ENCODE measurements at places on chromosomes 5 and 9. TPM values are rescaled to one million over a fixed set of nuclear protein-coding genes. Genes with fewer than 3 reads are reported as not detected.

SLIT3 gene
- total RNA-seq = 2.0 TPM

CDH10 gene
- total RNA-seq = not detected

TJP2 gene
- total RNA-seq = 33.4 TPM

DNA sequence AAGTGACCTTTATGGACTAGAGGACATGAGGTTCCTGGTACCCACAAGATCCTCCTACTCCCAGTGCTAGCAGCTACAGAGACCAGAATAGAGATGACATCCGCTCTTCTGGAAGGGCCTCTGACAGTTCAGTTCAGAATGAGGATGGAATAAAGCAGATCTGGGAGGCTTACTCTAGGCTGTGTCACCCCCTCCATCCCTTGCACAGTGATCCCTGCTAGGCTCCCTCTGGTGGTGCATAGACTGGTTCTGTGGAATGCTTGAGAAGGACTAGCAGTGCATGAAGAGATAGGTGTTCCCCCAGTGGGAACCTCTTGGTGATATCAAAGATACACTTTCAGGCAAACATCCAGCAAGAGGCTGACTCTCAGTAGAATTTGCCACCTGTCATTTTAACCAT, 83.0 kb downstream of the NPR3 start:
- DNase-seq = no peak

SLC1A3 gene
- not detected for total RNA-seq

PSAT1 gene
- total RNA-seq = 93.6 TPM

- DNase-seq = no peak
These were observed 72.3 kb downstream of the PSMB7 start for GRCh38 chr9:124342776-124343485.

DNA sequence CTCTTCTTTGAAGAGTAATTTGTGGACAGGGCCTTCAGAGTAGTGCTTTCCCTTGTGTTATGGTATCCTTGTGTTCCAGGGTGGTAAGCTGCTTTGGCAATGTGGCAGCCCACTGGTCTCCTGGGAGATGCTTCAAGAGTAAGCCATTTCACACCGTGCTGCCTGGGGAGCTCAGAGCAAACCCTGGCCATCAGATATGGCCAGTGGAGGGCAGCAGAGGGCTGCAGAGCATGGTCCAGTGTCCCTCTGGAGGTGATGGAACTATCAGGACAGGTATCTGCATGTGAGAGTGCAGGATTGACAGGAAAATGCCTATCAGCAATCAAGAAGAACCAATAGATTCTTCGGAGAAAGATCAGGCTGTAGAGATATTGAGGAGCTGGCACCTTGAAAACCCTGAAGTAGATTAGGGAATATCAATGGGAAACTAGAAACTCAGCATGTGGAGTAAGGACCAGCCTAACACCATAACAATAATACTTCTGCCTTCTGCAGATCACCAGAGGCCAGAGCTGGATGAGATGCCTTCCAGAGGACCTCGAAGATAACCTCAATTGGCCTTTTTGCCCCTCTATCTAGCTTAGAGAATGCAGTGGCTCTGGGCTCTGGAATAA, 90.8 kb downstream of the PLPPR1 start:
- DNase-seq = no peak

DNA sequence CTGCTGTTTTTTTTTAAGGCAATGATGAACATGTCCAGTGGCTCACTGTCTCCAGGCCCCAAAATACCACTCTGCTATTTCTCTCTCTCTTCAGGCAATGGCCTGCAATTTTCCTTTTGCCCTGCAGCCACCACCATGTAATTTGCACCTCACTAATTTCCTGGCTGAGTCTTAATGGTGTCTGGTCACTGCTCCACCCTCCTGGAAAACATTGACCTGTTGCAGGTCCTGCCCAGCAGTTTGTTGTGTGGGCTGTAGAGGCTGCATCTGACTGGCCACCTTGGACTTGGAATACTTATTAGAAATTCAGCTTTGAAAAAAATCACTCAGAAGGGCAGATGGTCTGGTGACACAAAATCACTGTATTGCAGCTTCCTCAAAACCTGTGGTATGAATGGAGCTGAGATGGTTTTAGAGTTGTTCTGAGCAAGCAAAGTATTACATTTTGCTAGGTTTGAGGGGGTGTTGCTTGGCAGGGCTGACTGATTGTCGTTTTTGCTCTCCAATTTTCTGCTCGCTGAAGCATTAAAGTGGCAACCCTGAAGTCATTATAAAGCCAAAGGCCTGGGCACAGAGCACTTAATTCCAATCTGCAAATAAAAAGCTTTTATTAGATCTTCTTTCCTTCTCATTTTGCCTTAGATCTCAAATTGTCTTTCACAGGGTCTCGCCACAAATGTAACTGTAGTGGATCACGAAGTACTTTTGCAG, 134.8 kb downstream of the TMEM174 start:
- no peak for DNase-seq

GRCh38 chr5:143108498-143109128, 294.9 kb downstream of the NR3C1 start:
- no peak for DNase-seq

AGGF1 gene
- total RNA-seq = 25.6 TPM

- DNase-seq = no peak
These were observed 5.6 kb downstream of the MYO10 start for GRCh38 chr5:16930496-16930895.

DNA sequence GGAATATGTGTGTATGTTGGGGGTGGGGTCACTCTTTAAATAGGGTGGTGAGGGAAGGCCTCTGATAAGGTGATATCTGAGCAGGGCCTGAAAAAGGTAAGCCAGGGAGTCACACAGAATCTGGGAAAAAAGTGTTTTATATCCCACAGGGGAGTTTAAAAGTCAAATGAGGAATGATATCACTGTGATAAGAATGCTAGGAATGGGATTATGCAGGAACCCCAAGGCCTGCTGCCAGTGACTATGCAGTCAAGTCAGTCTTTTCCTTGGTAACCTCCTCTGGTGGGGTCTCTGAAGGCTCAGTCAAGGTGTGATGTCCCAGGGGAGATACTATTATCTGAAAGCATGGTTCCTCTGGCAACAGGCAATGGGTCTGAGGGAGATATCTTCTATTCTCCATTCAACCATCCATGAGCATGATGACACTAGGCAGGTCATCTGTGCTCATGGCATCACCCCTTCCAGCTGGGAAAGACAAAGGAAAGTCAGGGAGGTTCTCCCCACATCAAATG, 53.5 kb downstream of the GRIA1 start:
- no peak for DNase-seq

- no peak for DNase-seq
These were observed 31.7 kb upstream of the LRRC14B start for GRCh38 chr5:159448-160172.

PCDHA7 gene
- not detected for total RNA-seq

C9orf57 gene
- total RNA-seq = not detected

NEUROG1 gene
- total RNA-seq = not detected

IL5 gene
- total RNA-seq = not detected

DNA sequence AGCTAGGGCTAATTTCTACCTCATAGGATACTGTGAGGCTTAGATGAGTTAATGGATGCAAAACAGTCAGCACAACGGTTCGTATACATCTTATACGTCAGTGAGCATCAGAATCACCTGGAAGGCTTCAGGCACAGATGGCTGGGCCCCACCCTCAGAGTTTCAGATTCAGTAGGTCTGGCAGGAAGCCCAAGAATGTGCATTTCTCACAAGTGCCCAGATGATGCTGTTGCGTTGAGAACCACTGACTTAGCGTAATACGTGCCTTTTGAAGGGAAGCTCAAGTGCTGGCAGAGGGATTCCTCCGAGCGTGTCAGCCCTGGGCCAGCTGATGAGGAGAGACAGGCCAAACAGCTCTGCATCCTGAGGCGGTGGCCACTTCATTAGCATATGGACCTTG, 117.1 kb upstream of the WWC1 start:
- no peak for DNase-seq

FAT2 gene
- not detected for total RNA-seq

IGFBPL1 gene
- not detected for total RNA-seq

CDH18 gene
- not detected for total RNA-seq

DNA sequence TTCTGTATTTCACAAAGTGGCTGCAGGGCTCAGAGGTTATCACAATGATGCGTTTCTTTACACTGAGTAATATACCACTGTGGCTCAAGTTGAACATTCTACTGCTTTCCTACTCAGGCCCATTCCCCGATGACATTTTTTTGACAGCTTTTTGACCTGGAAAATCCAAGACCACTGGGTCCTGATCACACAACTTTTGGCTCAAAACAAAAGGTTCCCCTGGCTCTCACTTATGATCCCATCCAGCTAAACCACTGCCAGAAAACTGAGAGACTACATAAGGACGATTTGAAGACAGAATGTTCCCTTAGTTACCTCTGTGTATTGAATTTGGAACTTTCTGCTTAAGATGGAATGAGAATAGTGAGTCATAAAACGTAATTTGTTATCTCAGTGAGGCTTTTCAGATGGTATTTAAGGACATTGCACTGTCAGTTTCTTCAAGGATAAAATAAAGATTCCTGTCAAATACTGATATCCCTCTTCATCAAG, 78.0 kb upstream of the FBXL7 start:
- no peak for DNase-seq

DNA sequence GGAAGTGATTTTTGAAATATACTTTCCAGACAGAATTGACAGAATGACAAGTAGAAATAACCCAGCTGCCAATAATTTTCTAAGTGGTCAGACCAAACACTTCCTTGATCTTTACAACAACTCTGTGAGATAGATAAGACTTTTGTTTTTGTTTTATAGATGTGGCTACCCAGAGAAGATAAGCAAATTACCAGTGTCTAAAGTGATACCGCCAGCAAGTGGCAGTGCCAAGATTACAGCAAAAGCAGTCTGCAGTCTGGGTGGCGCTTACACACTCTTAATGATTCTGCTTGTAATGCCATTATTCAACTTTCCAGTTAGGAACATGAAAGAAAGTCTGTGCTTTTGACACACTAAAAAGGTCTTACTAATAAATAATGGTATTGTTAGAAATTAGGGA, 92.1 kb downstream of the HCN1 start:
- no peak for DNase-seq

GRCh38 chr5:56516035-56516434, 282.9 kb upstream of the ANKRD55 start:
- DNase-seq = no peak

PRDM9 gene
- total RNA-seq = not detected

GRCh38 chr5:154276973-154277331, 86.4 kb downstream of the GALNT10 start:
- DNase-seq = no peak

DNA sequence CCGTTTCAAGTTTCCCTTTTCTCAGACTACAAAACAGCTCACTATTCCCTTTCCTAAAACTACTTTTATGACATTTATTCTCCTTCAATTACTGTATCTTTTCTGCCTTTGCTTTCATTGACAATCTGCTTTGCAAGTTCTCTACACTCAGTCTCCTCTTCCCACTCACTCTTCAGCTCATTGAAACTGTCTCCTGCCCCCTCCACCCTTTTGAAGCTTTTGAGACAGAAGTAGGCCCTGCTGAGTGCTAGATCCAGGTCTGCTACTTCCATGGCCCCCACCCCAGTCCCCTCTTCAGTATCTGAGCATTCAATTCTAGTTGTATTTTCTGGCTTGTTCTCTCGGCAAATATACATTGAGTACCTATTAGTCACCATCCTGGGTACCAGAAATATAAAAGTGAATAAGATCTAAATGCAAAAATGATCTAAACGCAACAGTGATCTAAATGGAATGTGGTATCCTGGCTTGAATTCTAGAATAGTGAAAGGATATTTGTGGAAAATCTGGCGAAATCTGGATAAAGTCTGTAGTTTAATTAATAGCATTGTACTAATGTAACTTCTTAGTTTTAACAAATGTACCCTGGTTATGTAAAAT, 58.4 kb downstream of the OR2K2 start:
- no peak for DNase-seq

- no peak for DNase-seq
These were observed 1.6 kb downstream of the PLCXD3 start for GRCh38 chr5:41508696-41509398.

GRCh38 chr5:57137401-57137800, 36.5 kb upstream of the GPBP1 start:
- no peak for DNase-seq

GRCh38 chr5:61622156-61622555, 290.1 kb downstream of the ZSWIM6 start:
- no peak for DNase-seq

SPINK7 gene
- total RNA-seq = not detected

SEPTIN8 gene
- 9.4 TPM for total RNA-seq

SOX30 gene
- total RNA-seq = 0.14 TPM

DNA sequence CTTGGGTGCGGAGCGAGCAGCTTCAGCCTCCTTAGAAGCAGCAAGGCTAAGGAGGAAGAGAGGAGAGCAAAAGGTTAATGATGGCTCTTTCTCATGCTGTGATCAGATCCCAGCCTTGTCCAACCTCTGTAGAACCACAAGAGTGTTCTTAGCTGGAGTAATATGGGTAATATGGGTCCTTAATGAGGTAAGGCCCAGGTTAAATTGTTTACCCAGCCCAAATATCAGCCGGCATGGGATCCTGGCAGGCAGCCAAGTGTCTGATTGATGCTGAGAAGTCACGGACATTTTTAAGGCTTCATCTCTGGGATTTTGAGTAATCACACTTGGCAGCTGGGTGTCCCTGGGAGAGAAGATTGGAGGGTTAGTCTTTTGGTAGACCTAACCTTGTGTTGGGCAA, 32.3 kb downstream of the GLRA1 start:
- DNase-seq = no peak

All from activated naive CD4-positive, alpha-beta T cell treated with anti-CD3 and anti-CD28 coated beads, Interleukin-2, amount 50 U/mL, for 72 hours (primary cell).